H9 (cell line): ENCODE measurements at places on chromosomes 3 and 15. TPM values are rescaled to one million over a fixed set of nuclear protein-coding genes. Genes with fewer than 3 reads are reported as not detected.
A peak's percentile ranks its signal among the peaks of the same experiment; 100 is the strongest.

GRCh38 chr3:12662593-12663400 is 1.1 kb downstream of the RAF1 start:
- H3K36me3 ChIP-seq = no peaks in the 10 kb centered on the region
- H3K4me3 ChIP-seq = peak overlapping the region; percentile 89
- no peak overlapping the region for H3K27ac ChIP-seq
- H3K4me1 ChIP-seq = no peaks in the 10 kb centered on the region; the same call in 1 of the 2 replicates
- H3K27me3 ChIP-seq = no peaks in the 10 kb centered on the region

- no peak overlapping the region for H3K27ac ChIP-seq
- DNase-seq = no peak
- no peaks in the 10 kb centered on the region for H3K27me3 ChIP-seq
- H3K36me3 ChIP-seq = no peaks in the 10 kb centered on the region
- H3K4me3 ChIP-seq = no peak overlapping the region
Observed at GRCh38 chr3:9615003-9615628, 34.2 kb upstream of the MTMR14 start.

Gene ACTRT3
- 5.9 and 6.1 TPM in 2 replicates for total RNA-seq

Gene FBXW12
- 0.59 and 0.74 TPM in 2 replicates for total RNA-seq

DNA sequence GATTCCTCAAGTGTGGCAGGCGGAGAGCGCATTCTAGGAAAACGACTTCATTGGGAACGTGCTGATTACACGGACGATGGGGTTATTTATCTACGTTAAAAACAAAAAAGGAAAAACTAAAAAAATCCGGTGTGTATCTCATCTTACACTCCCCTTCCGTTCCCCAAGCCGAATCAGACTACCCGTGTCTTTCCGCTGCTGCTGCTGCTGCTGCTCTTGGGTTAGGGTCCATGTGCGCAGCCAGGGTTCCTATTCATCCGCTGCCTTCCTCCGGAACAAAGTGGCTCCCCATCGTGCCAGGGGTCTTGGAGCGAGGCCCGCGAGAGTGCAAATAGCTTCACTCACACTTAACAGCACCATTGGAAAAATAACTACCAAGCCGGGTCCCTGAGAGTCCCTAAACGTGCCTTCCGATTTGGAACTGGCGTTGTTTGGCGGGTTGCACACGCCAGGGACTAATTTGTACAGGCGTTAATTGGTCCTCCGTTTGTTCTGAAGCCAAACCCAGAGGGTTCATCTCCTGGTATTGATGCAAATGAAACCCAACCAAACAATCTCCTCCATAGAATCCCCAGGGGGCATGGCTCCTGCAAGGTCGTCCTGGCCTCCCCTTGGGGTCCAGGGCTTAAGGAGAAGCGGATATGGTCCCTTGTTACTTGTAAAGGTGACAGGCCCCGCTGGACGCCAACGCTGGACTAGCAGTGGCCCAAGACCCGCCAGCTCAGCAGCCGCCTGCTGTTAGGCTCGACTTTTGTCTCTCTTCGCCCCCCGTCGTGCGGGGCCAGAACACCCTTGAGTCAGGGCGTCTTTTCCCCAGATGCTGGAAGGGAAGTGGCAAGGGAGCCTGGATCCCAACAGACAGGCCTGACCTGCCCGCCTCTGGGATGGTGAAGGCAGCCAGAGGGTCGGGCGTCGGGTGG is 11.0 kb upstream of the ONECUT1 start:
- no peak for DNase-seq
- no peak overlapping the region for H3K4me3 ChIP-seq
- H3K4me1 ChIP-seq = peaks cover 9% of the 10 kb centered on the region
- H3K27me3 ChIP-seq = peaks cover 46% of the 10 kb centered on the region
- H3K27ac ChIP-seq = no peak overlapping the region

GRCh38 chr3:145798696-145799537 is 362.1 kb downstream of the PLOD2 start:
- H3K27me3 ChIP-seq = no peaks in the 10 kb centered on the region
- DNase-seq = peak; percentile 42
- peaks cover 2% of the 10 kb centered on the region for H3K36me3 ChIP-seq
- H3K4me3 ChIP-seq = no peak overlapping the region
- H3K4me1 ChIP-seq = no peaks in the 10 kb centered on the region; the same call in 1 of the 2 replicates

Gene SKOR1
- 0.13 TPM in 2 replicates for total RNA-seq

Gene P2RY14
- total RNA-seq = not detected in 2 replicates

DNA sequence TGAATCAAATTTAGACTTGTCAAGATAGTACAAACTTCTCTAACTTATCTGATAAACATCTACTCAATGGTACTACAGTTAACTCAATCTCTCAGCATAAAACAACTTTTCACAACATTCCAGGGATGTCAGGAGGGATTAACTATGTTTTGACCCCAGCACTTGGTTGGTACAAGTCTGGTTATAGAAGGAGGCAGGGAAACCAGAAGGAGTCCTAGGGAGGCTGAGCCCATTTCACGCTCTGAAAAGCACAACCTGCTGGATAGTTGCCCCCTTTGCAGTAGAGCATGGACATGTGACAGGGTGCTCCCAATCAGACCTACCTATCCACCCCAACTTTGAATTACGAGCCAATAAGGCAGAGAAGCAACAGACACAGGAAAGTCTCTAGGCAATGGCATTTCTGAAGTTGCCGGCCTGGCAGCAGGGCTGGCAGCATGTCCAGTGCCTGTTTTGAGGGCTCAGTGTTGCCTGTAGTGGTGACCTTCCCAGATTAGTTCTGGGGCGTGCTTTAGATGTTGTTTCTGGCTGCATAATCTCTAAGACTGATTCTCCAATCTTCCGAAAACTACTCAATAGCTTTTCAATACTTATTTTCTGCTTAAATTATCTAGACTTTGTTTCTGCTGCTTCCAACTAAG is 8.2 kb downstream of the ANKUB1 start:
- DNase-seq = no peak
- H3K27me3 ChIP-seq = no peaks in the 10 kb centered on the region
- no peak overlapping the region for H3K4me3 ChIP-seq
- H3K27ac ChIP-seq = no peak overlapping the region
- no peaks in the 10 kb centered on the region for H3K4me1 ChIP-seq

DNA sequence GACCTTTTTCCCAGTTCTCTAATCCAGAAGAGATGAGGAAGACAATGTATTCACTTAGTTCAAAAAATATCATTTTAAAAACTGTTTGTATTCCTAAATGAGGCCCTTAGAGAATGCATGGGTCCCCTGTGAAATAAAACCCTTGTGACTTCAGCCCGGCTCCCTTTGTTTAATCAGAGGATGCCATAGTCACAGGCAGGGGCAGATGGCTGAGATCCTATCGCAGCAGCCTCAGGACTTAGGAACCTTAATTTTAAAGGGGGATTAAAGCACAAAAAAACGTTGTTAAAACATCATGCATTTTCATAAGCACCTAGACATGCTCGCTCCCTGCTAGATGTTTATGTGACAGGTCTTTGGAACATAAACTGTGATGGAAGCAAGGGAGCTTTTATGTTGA is 176.6 kb downstream of the IL20RB start:
- no peak overlapping the region for H3K27ac ChIP-seq
- DNase-seq = no peak
- peaks cover 1% of the 10 kb centered on the region; the same call in 1 of the 3 replicates for H3K36me3 ChIP-seq

DNA sequence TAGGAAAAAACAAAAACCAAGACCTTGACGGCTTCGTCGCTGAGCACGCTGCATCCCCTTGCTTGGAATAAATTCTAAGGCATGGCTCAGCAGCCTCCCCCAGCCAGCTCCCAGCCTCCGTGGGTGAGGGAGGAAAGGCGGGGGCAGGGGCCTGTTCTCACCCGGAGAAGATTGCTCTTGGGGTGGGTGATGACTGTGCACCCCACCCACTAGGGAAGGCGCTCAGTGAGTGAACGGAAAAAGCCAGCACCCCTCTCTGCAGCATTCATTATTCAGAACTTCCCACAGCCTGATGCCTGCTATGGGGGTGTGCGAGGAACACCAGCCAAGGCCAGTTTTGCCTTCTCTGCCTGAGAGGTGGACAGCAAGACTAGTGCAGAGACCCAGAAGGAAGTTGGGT is 19.3 kb upstream of the NTRK3 start:
- no peak overlapping the region for H3K27ac ChIP-seq
- no peaks in the 10 kb centered on the region for H3K4me1 ChIP-seq
- no peak overlapping the region for H3K4me3 ChIP-seq
- H3K36me3 ChIP-seq = no peaks in the 10 kb centered on the region

Gene UROC1
- total RNA-seq = not detected in 2 replicates

Gene PPM1L
- total RNA-seq = 7.3 and 7.9 TPM in 2 replicates

DNA sequence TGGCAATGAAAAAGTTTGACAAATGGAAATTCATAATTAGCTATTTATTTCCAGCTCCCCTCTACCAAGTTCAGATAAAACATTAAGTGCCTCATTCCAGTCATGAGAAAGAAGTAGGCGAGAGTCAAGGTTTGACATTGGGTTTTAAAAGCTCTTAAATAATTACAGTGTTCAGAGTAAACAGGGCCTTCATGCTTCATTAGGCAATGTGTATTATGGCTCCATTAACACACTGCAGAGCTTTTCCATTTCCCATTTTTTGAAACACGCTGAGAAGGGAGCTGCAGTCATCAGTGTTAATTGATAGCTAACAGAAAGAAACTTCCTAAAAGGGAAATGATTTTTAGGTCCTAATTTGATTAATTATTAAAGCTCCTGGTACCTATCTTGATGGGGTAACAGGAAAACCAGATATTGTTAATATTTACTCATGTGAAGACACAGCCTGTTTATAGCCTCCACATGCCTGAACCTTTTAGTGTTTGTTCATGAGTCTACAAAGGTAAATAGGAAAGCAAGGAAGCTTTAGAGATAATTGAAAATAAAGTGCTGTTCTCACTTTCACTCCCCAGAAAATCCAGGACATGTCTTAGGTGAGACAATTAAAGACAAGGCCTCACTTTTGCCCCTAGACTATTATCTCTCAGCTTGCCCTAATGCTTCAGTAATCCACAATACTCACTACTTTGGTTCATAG is 28.7 kb downstream of the SST start:
- no peaks in the 10 kb centered on the region for H3K4me1 ChIP-seq
- H3K4me3 ChIP-seq = no peak overlapping the region
- H3K36me3 ChIP-seq = no peaks in the 10 kb centered on the region
- no peak for DNase-seq
- no peak overlapping the region for H3K27ac ChIP-seq

GRCh38 chr3:54862526-54862925 is 65.3 kb downstream of the LRTM1 start:
- no peaks in the 10 kb centered on the region for H3K27me3 ChIP-seq
- no peak for DNase-seq
- H3K4me1 ChIP-seq = peaks cover 13% of the 10 kb centered on the region
- H3K4me3 ChIP-seq = no peak overlapping the region

Gene WDR93
- total RNA-seq = not detected in 2 replicates

Gene SAMD7
- not detected in 2 replicates for total RNA-seq

GRCh38 chr3:125662675-125663074 is 67.4 kb upstream of the OSBPL11 start:
- H3K27me3 ChIP-seq = no peaks in the 10 kb centered on the region
- no peak overlapping the region for H3K27ac ChIP-seq
- no peaks in the 10 kb centered on the region for H3K36me3 ChIP-seq
- no peak overlapping the region for H3K4me3 ChIP-seq
- H3K4me1 ChIP-seq = no peaks in the 10 kb centered on the region

Gene JMJD7
- 13.3 and 14.3 TPM in 2 replicates for total RNA-seq

Gene NR2E3
- 0.31 and 0.35 TPM in 2 replicates for total RNA-seq

Gene CCRL2
- not detected in 2 replicates for total RNA-seq

Gene ESYT3
- total RNA-seq = 5.9 and 6.3 TPM in 2 replicates

- no peak for DNase-seq
- no peak overlapping the region for H3K4me3 ChIP-seq
- no peaks in the 10 kb centered on the region; the same call in 1 of the 2 replicates for H3K4me1 ChIP-seq
- no peaks in the 10 kb centered on the region for H3K27me3 ChIP-seq
- no peaks in the 10 kb centered on the region for H3K36me3 ChIP-seq
Observed at GRCh38 chr15:77983091-77983707, 94.3 kb downstream of the TBC1D2B start.

Gene AHSG
- 0.13 TPM in 1 of 2 replicates, not detected in the other for total RNA-seq

Gene LRCH3
- total RNA-seq = 54.7 and 56.4 TPM in 2 replicates

Gene LRRIQ4
- 0.26 TPM in 1 of 2 replicates, not detected in the other for total RNA-seq

DNA sequence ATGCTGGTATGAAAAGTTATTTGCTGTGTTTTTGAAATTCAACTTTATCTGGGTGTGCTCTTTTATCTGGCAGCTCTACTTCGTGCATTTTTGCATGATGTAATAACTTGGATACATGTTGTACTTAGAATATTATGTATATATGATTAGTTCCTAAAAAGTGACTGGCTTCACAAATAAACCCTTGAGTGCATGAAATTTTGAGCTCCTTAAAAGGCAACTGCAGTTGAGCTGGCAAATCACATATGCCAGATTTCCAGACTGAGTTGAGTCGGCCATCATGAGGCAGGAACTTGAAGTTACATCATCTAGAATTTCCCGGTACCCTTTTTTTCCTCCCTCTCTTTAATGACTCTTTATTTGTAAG is 162.5 kb downstream of the FNDC3B start:
- H3K36me3 ChIP-seq = peaks cover 17% of the 10 kb centered on the region
- H3K27me3 ChIP-seq = no peaks in the 10 kb centered on the region
- no peak for DNase-seq
- no peak overlapping the region for H3K4me3 ChIP-seq
- no peak overlapping the region for H3K27ac ChIP-seq

Gene HERC2
- total RNA-seq = 57.9 and 69.2 TPM in 2 replicates

DNA sequence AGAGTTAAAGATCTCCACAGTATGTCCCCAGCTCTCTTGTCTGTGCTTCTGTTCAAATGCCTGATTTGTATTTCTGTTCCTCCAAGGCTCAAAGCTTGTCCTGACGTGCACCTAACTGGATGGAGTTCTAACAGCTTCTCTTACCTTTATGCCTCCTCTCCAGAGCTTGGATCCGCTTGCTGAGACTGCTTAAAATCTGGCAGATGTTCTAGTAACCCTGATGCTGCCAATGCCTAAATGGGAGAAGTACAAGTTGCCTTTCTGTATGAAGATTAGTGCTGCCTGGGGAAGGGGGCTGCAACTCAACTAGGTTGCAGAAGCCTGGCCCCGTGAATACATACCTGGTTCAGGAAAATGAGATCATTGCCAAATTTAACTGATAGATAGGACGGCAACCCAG is 354.5 kb upstream of the KCNMB2 start:
- no peaks in the 10 kb centered on the region for H3K27me3 ChIP-seq
- H3K27ac ChIP-seq = no peak overlapping the region
- no peak overlapping the region for H3K4me3 ChIP-seq
- peaks cover 2% of the 10 kb centered on the region; the same call in 1 of the 2 replicates for H3K4me1 ChIP-seq
- no peak for DNase-seq

- DNase-seq = no peak
- H3K36me3 ChIP-seq = no peaks in the 10 kb centered on the region
- no peak overlapping the region for H3K27ac ChIP-seq
Observed at GRCh38 chr3:53043738-53044137, 2.1 kb downstream of the SFMBT1 start.

Gene SLC24A5
- total RNA-seq = not detected in 2 replicates

Gene CCDC51
- 20.0 and 22.0 TPM in 2 replicates for total RNA-seq

DNA sequence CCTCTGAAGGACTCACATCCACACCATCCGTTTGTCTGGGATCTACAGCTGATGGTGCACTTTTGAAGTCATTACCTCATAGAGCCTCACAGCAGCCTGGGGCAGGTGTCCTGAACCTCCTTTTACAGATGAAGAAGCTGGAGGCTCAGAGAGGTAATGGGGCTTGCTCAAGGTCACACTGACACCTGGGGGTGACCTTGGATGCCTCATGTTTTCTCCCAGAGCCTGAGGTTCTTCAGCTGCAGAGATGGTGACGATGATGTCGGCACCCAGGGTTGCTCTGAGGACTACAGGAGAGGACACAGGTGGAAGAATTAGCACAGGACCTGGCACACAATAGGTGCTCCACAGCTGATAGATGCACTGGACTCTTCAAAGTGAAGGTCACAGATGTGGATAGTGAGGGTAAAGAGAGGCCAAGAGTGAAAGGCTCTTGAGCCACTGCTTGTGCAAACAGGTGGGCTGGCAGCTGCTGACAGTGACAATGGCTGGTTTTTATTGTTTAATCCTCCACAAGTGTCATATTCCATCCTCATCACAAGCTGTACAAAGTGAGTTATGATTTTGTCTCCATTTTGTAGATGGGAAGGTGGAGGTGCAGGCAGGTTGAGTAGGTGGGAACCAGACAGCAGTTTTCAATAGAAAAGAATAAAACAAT is 17.4 kb upstream of the ATP2B2 start:
- no peak overlapping the region for H3K4me3 ChIP-seq
- H3K27me3 ChIP-seq = no peaks in the 10 kb centered on the region
- no peaks in the 10 kb centered on the region for H3K4me1 ChIP-seq
- no peaks in the 10 kb centered on the region for H3K36me3 ChIP-seq
